ENCODE measurements at places on chromosomes 1 and 21. TPM values are rescaled to one million over a fixed set of nuclear protein-coding genes. Genes with fewer than 3 reads are reported as not detected.

DNA sequence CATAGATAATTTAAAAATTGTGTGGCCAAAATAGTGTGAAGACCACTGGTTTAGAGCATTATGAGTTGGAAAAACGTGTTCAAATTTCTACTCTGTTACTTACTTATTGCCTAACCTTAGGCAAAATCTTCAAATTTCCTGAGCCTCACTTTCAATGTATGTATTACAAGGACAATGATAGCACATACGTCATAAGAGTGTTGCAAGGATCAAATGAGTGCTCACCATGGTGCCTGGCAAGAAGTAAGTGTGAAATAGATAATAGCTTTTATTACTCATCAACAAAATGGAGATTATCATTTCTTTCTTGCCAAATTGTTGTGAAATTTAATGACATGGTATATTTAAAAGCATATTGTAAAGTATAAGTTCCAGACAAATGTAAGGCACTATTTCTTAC lies 57.2 kb downstream of the FH start:
- no peak for DNase-seq
- H3K4me3 ChIP-seq, result no peak overlapping the region
- H3K36me3 ChIP-seq, result no peaks in the 10 kb centered on the region
- no peaks in the 10 kb centered on the region for H3K4me1 ChIP-seq

DNA sequence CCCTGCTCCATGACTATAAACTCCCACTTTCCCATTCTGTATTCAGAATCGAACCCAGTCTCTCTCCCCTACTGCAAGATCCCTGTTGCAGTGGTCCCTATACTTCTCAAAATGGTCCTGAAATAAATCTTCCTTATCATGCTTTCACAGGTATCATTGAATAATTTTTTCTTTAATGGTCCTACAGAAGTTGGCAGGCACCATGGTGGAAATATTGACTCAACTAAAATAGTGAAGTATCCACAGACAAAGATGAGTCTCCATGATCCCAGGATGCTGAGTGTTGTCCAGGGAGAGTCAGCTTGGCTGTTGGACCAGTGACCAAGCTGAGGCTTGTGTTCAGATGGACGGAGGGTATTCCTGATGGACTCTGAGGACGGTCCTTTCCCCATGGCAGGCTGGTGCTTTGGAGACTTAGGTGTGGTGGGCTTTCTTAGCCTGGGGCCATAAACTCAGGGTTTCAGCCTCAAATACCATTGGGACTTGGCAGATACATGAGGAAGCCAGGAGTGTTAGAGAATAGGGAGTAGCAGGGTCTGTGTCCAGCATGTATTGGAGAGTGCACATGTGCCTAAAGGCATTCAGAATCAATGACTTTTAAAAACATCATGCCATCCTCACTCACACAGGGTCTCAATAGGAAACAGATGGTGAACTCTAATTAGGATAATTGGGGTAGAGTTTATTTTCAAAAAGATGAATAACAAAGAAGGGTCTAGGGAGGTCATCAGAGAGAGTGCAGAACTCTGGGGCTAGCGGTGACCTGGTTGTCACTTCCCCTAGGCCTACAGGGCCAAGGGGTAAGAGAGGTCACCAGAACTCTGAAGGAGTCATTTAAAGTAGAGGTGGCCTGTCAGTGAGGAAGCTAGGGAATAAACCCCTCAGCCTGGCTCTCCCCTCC lies 19.8 kb downstream of the TINAGL1 start:
- H3K36me3 ChIP-seq, result no peaks in the 10 kb centered on the region
- H3K4me3 ChIP-seq, result no peak overlapping the region
- H3K4me1 ChIP-seq, result peaks cover 38% of the 10 kb centered on the region
- no peaks in the 10 kb centered on the region for H3K27me3 ChIP-seq
- peak overlapping the region; percentile 74 for H3K27ac ChIP-seq

- H3K4me1 ChIP-seq, result peaks cover 6% of the 10 kb centered on the region
- no peaks in the 10 kb centered on the region for H3K27me3 ChIP-seq
- no peak overlapping the region for H3K4me3 ChIP-seq
- H3K27ac ChIP-seq, result no peak overlapping the region
Observed at GRCh38 chr1:99623554-99623953, 22.4 kb upstream of the PALMD start.

- no peak for DNase-seq
- H3K36me3 ChIP-seq, result no peaks in the 10 kb centered on the region
- H3K4me3 ChIP-seq, result no peak overlapping the region
- no peaks in the 10 kb centered on the region for H3K4me1 ChIP-seq
- no peak overlapping the region for H3K27ac ChIP-seq
Observed at GRCh38 chr21:39750670-39751069, 5.7 kb downstream of the IGSF5 start.

DNA sequence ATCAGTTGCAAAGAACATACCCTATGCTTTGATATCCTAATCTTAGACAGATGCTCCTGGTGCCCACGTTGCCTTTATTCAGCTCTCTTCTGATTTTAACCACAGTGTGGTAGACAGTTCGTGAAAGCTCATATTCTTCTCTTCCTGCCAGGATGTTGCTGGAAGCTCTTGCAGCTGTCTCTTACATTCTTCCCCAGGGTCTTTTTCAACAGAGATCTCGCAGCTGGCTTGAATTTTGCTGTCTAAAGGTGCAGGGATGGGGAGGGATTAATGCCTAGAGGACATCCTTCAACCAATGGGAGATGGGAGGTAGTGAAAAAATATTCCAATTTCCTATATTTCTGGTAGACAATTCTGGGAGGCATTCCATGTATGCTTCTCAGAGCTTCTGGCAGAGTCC lies 150.0 kb upstream of the APP start:
- no peak overlapping the region for H3K4me3 ChIP-seq
- H3K36me3 ChIP-seq, result no peaks in the 10 kb centered on the region
- H3K27me3 ChIP-seq, result no peaks in the 10 kb centered on the region
- H3K27ac ChIP-seq, result no peak overlapping the region
- no peaks in the 10 kb centered on the region for H3K4me1 ChIP-seq

GRCh38 chr1:222996310-222996975 lies 146.6 kb downstream of the TLR5 start:
- H3K4me1 ChIP-seq, result peaks cover 37% of the 10 kb centered on the region
- peak overlapping the region; percentile 11 for H3K27ac ChIP-seq
- peaks cover 35% of the 10 kb centered on the region for H3K36me3 ChIP-seq
- H3K27me3 ChIP-seq, result no peaks in the 10 kb centered on the region
- no peak overlapping the region for H3K4me3 ChIP-seq
- DNase-seq, result no peak

DNA sequence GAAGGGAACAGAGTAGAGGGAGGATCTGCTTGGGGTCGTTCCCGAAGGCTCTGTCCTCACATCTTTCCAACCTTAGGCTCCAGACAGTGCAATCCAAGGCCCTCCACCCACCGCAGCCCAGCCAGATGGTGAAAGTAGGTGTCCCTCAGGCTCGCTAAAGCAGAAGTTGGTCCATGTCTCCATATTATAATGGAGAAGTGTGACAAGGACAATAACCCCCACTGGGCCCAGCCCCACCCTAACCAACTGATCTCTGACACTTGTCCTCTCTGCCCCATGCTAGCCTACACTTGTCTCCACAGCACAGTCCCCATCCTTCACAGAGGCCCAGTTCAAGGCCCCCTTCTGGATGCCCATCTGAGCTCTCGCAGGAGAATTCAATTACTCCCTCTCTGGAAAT lies 48.7 kb downstream of the DMAP1 start:
- no peak for DNase-seq
- H3K27ac ChIP-seq, result no peak overlapping the region
- H3K36me3 ChIP-seq, result no peaks in the 10 kb centered on the region
- no peaks in the 10 kb centered on the region for H3K27me3 ChIP-seq
- no peak overlapping the region for H3K4me3 ChIP-seq

DNA sequence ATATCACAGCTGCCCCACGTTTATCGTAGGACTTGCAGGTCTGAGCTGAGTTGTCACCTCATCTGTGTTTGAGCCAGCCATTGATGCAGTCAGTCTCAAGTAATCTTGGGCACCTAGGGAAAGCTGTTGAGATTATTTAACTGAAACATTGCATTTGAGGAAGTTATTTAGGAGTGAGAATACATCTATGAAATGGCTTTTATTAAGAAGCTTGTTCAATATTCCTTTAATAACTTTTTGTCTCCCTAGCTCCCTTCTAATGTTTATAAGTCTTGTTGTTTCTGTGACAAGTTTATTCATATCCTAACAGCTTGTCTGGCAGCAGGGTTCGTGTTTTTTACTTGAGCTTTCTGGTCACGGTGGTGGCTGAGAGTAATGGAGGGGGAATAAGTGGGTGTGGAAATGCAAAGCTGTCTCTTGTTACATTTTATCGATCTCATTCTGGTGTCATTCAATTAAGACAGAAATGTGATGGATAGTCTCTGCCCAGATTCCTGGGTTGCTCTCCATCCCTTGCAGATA lies 555.9 kb downstream of the USP25 start:
- no peak for DNase-seq
- H3K4me1 ChIP-seq, result peaks cover 15% of the 10 kb centered on the region
- H3K36me3 ChIP-seq, result no peaks in the 10 kb centered on the region
- no peaks in the 10 kb centered on the region for H3K27me3 ChIP-seq
- H3K4me3 ChIP-seq, result no peak overlapping the region

DNA sequence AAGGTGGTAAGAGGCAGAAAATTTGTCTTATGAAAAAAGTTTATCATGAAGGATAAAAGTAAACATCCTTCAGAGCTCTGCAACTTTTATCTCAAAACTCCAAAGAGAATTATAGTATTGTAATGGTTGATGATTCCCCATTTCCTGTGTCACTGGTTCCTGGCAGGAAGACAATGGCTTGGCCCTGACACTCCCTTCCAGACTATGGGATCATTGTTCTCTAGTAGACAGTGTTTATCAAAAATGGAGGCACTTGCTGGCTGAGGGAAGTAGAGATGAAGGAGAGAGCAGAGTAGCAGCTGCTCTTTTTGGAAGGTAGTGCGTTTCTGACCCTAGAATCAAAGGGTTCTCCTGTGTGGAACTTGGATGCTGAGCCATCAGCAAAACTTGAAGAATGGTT lies 145.9 kb upstream of the ATP1B1 start:
- H3K27ac ChIP-seq, result no peak overlapping the region
- H3K4me1 ChIP-seq, result peaks cover 23% of the 10 kb centered on the region
- DNase-seq, result no peak

- H3K36me3 ChIP-seq, result no peaks in the 10 kb centered on the region
- no peak for DNase-seq
Observed at GRCh38 chr1:210437781-210438180, 109.1 kb downstream of the HHAT start.

DNA sequence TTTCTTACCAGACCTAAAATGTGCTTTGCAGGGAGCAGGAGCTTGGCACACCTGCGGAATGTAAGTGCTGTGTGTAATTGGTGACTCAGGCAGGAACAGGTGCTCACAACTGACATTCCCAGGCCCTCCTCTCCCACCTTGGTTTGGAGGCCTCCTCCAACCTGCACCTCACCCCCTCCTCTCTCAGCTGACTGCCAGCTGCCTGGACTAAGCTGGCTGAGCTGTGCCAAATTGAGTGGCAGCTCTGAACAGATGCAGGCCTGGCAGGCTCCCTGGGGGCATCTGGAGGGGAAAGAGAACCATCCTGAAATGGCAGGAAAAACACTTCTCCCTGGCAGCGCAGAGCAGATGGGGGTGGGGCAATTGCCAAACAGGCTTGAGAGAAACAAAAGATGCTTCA lies 91.7 kb upstream of the PGBD5 start:
- no peak overlapping the region for H3K4me3 ChIP-seq
- peak overlapping the region; percentile 50 for H3K27ac ChIP-seq
- DNase-seq, result no peak

GRCh38 chr1:172997941-172998361 lies 52.8 kb downstream of the TNFSF18 start:
- no peak for DNase-seq
- H3K27ac ChIP-seq, result no peak overlapping the region
- no peak overlapping the region for H3K4me3 ChIP-seq
- no peaks in the 10 kb centered on the region for H3K4me1 ChIP-seq
- H3K27me3 ChIP-seq, result no peaks in the 10 kb centered on the region

DNA sequence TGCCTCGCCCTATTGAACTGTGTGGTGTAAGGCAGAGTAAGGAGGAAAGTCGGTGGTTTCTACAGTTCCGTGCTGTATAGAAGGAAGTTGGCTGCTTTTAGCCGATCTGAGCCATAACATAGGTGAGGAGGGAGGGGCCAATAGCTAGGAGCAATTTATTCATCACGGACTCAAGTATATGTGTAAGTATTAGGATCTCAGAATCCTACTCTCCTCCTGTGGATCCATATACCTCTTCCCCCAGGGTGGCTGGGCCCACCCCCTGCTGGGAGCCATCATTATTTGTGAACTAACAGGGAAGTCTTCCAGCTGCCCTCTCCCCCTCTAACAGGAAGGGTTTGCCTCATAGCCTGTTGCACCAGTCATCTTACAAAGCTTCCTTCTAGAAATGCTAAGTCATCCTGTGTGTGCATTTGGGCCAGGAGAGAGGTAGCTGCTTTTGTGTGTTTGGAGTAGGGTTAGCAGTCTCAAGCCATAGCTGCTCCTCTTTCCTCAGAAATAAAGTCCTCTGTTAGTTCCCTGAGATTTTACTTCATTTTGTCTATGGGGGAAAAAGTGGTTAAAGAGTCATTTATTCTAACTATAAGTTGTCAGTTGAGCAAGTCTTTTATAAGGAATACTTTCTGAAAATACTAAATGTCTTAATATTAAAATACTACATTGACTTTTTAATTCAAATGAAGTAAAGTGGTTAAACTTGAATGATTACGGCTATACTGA lies 14.9 kb upstream of the CENPS start:
- peak overlapping the region; percentile 22 for H3K27ac ChIP-seq
- DNase-seq, result no peak

GRCh38 chr1:150813028-150813707 lies 5.1 kb upstream of the CTSK start:
- no peaks in the 10 kb centered on the region for H3K4me1 ChIP-seq
- DNase-seq, result peak; percentile 44
- H3K36me3 ChIP-seq, result peaks cover 82% of the 10 kb centered on the region
- H3K27ac ChIP-seq, result no peak overlapping the region
- H3K4me3 ChIP-seq, result no peak overlapping the region
- no peaks in the 10 kb centered on the region for H3K27me3 ChIP-seq

DNA sequence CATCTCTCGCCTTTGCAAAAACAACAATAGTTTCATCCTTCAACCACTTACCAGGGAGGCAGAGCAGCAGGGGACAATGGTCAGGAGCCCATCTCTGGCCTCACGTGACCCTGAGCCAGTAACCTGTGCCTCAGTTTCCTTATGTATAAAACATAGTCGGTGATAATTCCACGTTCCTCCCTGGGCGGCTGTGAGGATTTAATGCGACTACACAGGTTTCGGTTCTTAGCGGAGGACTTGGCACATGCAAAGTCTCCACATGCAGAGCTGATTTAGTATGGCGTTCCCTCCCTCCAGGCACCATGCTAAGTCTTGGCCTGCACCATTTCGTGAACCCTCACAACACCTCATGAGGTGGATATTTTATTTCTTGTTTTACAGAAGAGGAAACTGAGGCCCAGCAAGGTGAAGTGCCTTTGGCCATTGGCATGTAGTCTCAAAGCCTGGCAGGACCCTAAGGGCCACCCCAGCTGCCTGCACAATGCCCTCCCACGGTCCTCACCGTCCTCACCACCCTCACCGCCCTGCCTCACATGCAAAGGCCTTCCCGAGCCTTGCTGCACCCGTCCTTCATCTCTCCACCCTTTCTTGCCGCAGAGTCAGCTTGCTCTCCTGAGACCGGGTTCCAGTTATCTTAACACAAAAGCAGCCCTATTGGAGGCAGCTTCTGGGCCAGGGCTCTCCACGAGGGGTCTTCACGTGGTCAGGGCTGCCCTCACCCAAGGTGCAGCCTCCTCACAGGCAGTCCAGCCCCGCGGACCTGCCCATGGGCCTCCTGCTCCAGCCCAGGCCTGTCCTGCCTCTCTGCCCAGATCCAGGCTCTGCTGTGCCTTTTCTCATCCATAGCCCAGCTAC lies 48.9 kb downstream of the SYF2 start:
- no peak overlapping the region for H3K4me3 ChIP-seq
- no peak overlapping the region for H3K27ac ChIP-seq
- H3K36me3 ChIP-seq, result no peaks in the 10 kb centered on the region
- peaks cover 49% of the 10 kb centered on the region for H3K27me3 ChIP-seq
- H3K4me1 ChIP-seq, result no peaks in the 10 kb centered on the region

MMEL1 gene
- 0.82 TPM for total RNA-seq

AMIGO1 gene
- total RNA-seq, result 19.4 TPM

GPR61 gene
- 0.08 TPM for total RNA-seq

LCK gene
- total RNA-seq, result 0.63 TPM

KLHDC8A gene
- 0.27 TPM for total RNA-seq

DIO1 gene
- not detected for total RNA-seq
